Neural crest cell (in vitro differentiated cells): ENCODE measurements at places on chromosomes 4 and X. TPM values are rescaled to one million over a fixed set of nuclear protein-coding genes. Genes with fewer than 3 reads are reported as not detected.

The CENPVL2 gene
- total RNA-seq, result 1.3 and 1.6 TPM in 2 replicates

The BTK gene
- total RNA-seq, result 0.64 TPM in 1 of 2 replicates, not detected in the other

The SOWAHD gene
- total RNA-seq, result 0.32 and 0.40 TPM in 2 replicates

DNA sequence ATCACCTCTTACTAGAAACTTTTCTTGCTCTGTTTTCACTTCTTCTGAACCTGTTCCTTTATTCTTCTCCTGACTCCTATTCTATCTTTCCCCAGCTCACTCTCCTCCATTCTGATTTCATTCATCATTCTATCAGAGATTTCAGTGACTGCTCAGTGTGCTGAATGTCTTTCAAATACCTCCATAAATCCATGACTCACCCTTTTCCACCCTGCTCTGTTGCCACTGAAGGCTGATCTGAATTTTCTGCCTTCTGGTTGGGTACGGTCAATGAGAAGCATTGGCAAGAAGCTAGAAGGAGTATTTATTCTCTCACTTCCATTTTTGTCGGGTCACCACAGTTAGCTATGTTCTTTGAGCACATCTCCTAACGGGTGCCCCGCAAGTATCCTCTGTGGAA, 265.9 kb downstream of the CBLL2 start:
- DNase-seq, result no peak

DNA sequence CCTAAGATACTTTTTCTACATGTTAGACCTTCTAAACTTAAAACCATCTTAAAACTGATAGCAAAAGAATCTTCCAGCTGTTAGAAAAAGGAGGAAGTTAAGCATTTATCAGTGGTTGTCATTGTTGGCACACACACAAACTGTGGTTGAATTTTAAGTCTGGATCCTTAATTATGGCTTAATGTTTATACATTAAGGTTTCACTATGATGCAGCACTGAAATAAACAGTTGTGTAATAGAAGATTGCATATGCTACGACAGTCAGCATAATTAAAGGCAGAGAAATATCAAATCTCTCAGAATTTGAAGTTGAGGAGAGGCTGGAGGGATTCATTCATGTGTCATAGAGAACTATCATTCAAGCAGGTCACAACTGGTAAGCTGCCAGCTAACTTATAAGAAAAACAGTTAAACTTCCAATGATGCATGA, 32.3 kb downstream of the ADGRA3 start:
- DNase-seq, result no peak

DNA sequence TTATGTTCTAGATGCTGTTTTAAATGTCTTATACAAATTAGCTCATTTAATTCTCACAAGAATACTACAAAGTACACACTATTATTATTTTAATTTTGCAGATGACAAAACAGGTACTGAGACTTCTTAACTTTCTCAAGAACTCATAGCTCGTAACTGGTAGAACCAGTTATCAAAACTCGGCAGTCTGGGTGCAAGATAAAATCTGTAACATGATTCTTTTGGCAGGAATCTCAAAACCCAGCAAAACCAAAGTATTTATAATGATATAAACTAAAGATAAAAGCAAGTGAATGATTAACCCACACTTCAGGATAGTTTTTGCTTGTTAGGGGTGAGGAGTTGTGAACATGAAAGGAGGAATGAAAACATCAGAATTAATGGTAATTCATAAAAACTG, 27.6 kb downstream of the CLNK start:
- DNase-seq, result no peak

DNA sequence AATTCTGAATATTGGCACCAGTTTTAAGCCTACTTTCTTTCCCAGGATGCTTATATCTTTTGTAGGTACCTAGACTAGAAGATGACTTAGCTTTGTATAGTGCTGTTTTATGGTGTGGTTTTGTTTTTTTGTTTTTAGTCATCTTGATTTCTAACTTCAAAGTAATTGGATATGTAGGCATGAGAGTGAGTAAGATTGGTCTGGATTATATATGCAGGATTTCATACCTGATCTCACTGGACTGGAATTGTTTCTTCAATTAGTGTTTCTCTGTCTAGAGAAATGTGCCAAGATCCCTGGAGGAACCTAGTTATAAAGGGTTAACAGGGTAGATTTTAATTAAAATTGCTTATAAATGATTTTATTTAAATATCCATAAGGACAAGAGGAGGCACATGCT, 23.1 kb downstream of the NAP1L5 start:
- DNase-seq, result no peak

DNA sequence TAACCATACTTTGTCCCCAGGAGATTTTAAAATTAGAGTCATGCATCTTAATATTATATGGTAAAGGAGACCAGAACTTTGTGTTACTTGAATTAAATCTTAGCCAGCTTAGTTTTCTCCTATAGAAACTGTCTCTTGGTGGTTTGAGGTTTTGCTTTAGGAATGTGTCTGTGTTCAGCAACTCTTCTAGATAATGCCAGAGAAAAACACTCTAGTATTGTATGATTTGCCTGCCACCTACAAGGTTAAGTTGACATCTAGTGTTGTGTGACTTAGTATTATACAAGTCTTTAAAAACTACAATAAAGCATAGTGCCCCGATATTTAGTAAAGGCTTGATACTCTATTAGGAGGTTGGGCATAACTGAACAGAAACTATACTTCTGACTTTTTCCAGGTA, 2.1 kb downstream of the UGT8 start:
- no peak for DNase-seq

The APOO gene
- total RNA-seq, result 91.0 and 103 TPM in 2 replicates

The DCAF8L2 gene
- not detected in 2 replicates for total RNA-seq

The UGT8 gene
- 5.9 and 6.3 TPM in 2 replicates for total RNA-seq

DNA sequence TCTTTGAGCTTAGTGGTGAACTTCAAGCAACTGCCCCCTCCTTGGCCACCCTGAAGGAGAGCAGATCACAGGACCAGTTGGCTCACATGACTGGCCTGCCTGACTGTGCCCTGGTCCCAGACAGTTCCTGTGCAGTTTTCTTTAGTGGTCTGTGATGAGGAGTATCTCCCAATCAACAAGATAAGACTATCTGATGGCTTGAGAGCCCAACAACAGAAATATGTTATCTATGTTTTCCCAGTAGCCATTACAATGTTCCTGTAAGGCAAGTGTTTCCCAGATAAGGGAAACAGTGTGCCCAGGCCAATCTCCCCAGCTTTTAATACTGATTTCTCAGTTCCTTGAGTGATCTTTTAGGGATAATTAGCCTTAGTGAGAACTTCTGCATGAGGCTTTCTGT, 14.2 kb upstream of the TIMM8A start:
- DNase-seq, result no peak

The ARHGEF38 gene
- not detected in 2 replicates for total RNA-seq

The PRR32 gene
- total RNA-seq, result not detected in 2 replicates

GRCh38 chrX:45623266-45623665, 422.6 kb upstream of the DIPK2B start:
- DNase-seq, result no peak

DNA sequence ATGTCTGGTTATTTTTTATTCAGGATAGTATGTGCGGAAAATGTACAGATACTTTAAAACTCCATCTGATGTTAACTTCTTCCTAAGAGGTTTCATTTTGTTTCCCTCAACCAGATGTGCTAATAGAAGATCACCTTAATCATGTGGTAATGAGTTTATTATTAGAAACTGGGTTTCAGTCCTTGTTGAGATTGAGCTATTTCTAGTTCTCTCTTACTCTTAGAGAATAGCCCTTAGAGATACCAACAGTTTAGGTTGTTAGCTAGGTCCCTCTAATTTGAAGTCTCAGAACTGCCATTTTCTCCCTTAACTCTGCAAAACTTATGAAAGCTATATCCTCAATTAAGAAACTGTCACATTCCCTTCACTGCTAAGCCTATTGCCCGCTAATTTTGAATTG, 13.0 kb downstream of the FAM47A start:
- no peak for DNase-seq

GRCh38 chrX:15913146-15913545, 58.5 kb upstream of the AP1S2 start:
- no peak for DNase-seq

DNA sequence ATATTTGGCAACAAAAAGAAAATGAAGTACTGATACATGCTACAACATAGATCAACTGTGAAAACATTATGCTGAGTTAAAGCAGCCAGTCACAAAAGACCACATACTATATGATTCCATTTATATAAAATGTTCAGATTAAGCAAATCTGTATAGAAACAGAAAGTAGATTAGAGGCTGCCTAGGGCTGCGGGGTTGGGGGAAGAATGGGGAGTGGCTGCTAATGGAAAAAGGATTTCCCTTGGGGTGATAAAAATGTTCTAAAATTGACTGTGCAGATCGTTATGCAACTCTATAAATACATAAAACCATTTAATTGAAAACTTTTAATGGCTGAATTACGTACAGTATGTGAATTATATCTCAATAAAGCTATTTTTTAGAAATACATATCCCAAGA, 46.8 kb downstream of the NEK1 start:
- DNase-seq, result no peak

The TEX13A gene
- total RNA-seq, result not detected in 2 replicates

GRCh38 chr4:52035190-52035589, 2.9 kb downstream of the SGCB start:
- DNase-seq, result no peak

DNA sequence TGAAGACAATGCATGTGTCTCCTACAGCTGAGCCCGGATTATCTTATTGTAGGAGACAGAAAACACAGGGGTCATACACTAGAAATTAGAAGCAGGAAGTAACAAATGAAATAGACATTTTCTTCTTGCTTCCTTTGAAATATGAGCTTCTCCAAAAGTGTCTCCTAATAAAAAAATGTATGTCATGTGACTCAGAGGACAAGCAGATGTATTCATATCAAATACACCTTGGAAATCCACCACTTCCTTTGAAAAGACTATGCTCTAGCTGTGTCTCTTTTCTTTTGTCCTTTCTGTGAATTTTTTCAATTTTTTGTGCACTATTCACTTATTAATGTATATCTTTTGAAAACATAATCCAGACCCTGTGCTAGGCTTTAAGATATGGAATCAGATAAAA, 1906.2 kb downstream of the C4orf33 start:
- no peak for DNase-seq

The SMIM10 gene
- total RNA-seq, result 2.6 and 2.7 TPM in 2 replicates

GRCh38 chrX:70452143-70452733, 7.6 kb downstream of the DLG3 start:
- peak; percentile 55 for DNase-seq

The PDCL2 gene
- not detected in 2 replicates for total RNA-seq

- no peak for DNase-seq
Observed at GRCh38 chr4:185761352-185762235, 50.4 kb downstream of the SORBS2 start.

GRCh38 chrX:48003367-48003757, 427 bp downstream of the ZNF182 start:
- DNase-seq, result no peak

The ZBED1 gene
- total RNA-seq, result 41.6 and 42.0 TPM in 2 replicates

DNA sequence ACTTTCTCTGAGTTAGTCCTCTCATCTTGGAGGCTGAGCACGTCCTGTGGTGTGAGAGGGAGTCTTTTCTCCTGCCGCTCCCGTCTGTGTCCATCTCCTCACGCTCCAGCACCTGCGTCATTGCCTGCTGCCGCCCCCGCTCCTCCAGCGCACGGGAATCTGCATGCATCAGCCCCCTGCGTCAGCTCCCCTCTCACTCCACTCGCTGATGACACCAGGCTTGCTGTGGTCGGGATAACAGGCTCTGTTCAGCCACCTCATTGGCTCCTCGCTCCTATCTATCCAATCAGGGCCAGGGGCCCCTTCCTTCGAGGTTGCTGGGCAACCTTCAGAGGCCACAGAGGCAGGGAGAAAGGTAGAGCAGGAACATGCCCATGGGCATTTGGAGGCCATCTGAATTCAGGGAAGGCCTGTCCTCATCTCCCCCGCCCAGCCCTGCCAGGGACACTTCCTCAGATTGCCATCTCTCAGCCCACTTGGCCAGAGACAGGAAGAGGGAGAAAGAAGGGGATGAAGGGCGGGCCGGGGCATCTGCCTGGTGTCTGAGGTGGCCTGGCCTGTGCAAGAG, 9.3 kb downstream of the ZNF185 start:
- DNase-seq, result peak; percentile 32

The MAP7D2 gene
- total RNA-seq, result 6.5 TPM in 2 replicates

The KLHL13 gene
- total RNA-seq, result 13.2 and 16.2 TPM in 2 replicates

The TEX13B gene
- total RNA-seq, result not detected in 2 replicates

GRCh38 chr4:84529169-84529751, 30.2 kb upstream of the NKX6-1 start:
- DNase-seq, result no peak

The GPR119 gene
- not detected in 2 replicates for total RNA-seq
